ENCODE measurements at places on chromosomes 12 and 14.

GRCh38 chr12:2690348-2691005 lies 104.3 kb upstream of the FKBP4 start:
- no peak for DNase-seq

DNA sequence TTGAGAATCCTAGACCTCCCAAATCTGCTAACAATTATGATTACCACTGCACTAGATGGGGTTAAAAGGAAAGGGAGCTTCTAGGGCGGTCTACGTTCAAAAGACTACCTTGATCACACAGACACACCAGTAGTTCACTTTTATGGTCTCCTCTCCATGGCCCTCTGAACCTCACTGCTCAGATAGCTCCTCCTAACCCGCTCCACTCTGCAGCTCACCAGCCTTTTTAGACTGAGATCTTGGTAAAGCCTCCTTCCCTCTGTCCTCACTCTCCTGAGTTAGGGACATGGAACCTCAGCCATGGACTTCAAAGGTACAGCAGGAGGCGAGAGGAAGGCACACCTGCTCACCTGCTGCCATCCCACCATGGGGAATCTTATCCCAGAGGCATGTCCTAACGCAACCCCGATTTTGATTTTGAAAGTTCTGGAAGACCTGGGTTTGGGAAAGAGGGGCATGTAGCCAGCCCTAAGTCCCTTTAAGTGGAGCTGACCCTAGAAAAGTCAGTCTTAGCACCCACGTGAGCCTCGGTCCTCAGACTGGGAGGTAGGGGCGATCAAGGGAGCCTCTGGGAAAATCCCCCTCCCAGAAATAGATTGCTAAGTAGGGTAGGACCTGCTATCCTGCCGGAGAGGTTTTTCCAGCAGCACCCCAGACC lies 1.3 kb downstream of the ZNF219 start:
- DNase-seq = no peak

- no peak for DNase-seq
Measured at GRCh38 chr14:61296719-61297502, 15.8 kb upstream of the TMEM30B start.

- DNase-seq = no peak
Measured at GRCh38 chr14:101588990-101589389, 27.7 kb downstream of the DIO3 start.

DNA sequence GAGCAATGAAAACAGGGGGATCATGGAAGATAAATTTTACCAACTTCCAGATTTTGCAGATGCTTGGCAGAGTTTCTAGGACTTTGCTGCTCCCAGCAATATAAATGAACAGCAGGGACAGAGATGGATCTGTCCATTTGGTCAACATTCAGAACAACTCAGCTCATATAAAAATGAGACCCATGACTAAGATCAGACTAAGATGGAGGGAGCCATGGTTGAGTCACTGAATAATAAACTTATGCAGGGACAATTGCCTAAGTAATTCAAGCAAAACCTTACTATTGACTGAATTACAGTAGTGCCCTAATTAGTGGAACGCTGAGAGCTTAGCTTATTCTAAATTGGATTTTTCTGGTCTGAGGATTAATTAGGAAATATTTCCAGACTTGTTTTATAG lies 205.1 kb downstream of the SLC5A8 start:
- no peak for DNase-seq

DNA sequence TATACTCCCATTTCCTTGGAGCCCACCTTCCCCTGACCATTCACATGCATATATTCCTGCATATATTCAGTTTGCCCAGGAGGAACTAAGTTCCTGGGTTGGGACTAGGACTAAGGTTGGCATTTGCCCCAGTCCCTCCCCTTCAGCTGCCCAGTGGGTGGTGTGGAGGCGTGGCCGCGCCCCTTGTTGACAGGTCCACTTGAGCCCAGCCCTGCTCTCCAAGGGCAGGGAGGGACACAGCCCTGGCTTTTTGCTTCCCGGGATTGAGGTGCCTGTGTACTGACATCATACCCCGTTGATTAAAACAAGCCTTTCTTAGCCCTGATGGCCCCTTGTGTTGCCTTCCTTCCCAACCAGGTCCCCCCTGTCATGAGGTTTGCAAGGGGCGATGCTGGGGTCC lies 7.3 kb downstream of the ERBB3 start:
- no peak for DNase-seq

DNA sequence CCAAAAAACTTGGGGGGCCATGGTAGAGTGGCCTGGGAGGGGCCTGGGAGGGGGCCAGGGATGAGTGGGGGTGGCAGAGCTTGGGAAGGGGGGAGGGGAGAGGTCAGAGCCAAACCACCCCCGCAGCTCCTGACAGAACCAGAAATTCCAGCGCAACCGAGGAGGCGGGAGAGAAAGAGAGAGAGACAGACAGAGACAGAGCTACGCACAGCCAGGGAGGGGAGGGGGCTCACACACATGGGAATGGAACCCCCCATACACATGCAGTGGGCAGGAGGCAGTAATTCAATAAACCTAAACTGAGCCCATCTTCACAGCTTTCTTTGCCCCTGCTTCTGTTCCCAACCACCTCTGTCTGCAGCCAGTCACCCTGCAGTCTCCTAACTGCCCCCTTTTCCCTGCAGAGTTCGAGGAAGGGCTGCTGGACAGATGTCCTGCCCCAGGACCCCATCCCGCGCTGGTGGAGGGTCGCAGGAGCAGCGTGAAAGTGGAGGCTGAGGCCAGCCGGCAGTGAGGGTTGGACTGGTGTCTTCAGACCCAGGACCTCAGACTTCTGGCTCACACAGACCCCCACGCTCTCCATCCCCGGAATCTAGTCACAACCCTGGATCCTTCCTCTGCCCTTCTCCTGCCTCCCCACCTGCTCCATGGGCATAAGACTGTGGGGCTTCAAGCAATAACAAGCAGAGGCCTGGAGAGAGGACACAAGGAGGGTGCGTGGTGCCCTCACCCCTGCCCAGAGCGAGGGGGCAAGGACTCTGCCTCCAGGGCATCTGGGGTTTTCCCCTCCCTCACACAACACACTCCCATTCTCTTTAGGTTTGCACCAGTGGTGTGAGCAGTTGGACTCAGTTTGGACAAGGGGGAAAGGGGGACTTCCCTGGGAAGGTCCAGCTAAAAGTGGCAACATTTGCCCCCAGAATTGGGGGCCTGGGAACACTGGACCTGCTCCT lies 5.6 kb downstream of the NAB2 start:
- no peak for DNase-seq

DNA sequence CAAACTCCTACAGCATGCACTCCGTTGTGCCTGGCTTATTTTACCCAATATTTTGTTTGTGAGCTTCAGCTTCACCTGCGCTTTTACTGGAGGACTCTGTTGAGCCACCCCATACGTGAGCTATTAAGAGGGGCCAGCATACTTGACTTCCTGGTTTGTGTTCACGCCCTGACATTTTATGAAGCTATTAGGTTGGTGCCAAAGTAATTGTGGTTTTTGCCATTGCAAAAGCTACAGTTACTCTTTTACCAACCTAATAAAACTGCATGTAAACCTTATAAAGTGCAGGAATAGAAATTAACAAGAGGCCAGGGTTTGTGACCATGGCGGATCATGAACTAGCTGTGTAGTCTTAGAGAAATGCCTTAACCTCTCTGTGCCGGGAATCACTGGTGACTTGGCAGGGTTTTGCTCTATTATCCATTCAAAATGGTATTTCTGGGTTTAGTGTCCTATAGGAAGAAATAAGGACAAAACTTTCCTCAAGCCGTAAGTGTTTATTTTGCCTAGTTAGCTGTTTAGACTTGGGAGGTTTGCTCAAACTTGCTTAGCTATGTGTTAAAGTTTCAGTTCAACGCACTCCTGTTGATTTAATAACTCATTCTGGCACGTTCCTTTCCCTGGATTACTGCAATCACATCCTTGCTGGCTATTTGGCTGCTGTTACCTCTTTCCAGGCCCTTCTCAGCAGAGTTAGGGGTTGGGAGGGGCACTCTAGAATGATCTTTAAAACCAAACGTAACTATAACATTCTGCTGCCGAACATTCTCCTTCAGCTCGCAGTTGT lies 1027.6 kb downstream of the BCL11B start:
- DNase-seq = no peak

- no peak for DNase-seq
Measured at GRCh38 chr12:126950266-126950665, 1316.7 kb upstream of the TMEM132C start.

DNA sequence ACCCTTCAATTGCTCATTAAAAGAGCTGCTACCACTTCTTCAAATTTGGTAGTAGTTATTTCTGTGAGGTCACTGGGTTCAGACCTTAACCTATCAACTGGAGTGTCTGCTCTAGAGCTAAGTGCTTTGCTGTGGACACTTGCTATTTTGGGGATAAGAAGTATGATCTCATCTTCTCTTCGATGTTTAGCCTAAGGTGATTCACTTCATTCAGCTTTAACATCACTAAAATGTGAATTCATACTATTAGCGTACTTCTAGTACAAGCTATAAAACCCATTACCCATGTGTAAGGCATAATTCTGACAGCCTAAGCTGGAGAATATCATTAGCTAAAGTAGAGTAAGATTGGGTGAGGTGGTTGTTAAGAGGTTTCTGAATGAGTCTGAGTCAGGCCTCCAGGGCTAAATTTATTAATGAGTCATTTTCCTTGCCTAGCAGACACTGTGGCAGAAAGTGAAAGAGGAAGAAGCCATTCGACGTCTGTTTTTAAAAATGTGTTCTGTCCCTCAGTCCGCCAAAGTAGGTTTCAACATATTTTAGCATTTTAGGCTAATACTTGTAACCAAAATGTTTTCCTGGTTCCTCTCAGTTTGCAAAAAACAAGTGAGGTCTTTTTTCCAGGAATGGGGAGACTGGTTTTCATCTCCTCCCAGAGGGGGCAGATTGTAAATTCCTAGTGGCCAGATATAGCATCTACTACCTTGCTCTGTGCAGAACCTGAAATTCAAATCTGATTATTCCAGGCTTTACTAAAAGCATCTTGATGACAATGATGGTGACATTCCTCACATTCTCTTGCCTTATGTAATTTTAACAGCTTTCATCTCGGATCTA lies 103.6 kb downstream of the SSPN start:
- no peak for DNase-seq

- DNase-seq = no peak
Measured at GRCh38 chr14:32017587-32017986, 59.5 kb upstream of the ARHGAP5 start.

DNA sequence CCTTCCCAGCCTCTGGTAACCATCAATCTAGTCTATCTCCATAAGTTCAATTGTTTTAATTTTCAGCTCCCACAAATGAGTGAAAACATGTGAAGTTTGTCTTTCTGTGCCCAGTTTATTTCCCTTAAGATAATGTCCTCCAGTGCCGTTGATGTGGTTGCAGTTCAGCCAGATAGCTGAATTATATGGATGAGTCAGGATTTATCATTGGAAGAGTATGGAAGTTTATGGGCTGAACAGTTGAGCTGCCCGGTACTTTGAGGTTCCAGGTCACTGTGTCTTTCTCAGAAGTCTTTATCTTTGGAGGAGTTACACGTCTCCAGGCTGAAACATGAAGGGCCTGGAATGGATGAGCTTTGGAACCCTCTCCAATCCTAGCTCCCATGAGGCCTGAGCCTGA lies 120.1 kb downstream of the ASCL4 start:
- no peak for DNase-seq

- DNase-seq = no peak
Measured at GRCh38 chr12:5514016-5514415, 82.1 kb downstream of the NTF3 start.

DNA sequence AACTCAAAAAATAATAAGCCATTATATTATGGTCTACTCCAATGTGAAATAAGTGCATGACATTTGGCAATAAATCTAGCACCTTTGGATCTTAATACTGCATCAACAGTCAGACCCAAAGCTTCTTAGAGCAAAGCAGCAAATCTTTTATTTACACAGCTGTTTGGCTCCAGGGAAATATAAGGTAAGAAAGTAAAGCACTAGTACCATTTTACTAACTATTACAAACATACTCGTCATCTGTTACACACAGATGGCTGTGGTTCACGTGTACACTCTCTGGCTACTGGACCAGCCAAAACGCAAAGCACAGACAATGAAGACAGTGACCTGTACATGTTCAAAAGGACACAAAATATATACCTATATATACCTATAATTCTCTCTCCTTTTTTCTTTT lies 2.8 kb downstream of the FGD6 start:
- no peak for DNase-seq

DNA sequence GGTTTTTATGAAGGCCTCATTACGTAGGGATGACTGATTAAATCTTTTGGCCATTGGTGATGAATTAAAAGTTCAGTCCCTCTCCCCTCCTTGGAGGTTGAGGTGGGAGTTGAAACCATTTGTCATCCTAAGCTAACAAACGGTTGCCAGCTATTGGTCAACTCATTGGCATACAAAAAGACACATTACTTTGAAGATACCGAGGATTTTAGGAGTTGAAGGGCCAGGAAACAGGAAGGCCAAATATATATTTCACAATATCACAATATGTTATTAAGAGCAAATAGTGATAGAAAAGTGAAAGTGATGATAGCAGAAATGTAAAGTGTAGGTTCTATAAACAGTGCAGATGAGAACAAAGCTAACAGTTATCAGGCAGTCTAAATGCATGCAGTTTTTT lies 24.4 kb downstream of the RCOR1 start:
- DNase-seq = no peak

- DNase-seq = peak; percentile 17
Measured at GRCh38 chr12:47079981-47080724, 394 bp upstream of the AMIGO2 start.

GRCh38 chr12:52846356-52846970 lies 2.3 kb downstream of the KRT78 start:
- DNase-seq = no peak

- no peak for DNase-seq
Measured at GRCh38 chr12:75481013-75481705, 604 bp downstream of the GLIPR1 start.

- DNase-seq = no peak
Measured at GRCh38 chr14:84086714-84087113, 1443.2 kb upstream of the FLRT2 start.

DNA sequence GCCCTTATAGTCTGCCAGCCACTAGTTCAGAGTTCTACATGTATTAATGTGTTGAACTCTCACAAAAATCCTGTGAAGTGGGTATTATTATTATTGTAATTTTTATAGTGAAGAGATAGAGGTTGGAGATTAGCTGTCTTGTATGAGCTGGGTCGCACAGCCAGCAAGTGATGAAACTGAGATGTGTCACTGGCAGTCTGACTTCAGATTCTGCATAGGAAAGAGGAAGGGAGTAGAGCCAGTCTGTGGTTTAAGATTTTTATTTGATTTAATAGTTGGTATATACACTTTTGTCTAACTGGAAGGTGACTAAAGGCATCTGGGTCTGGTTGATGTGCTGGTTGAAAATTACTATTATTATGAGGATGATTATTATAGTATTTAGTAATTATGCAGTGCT lies 5.8 kb upstream of the FRS2 start:
- DNase-seq = no peak
